ENCODE measurements at places on chromosomes 6 and 20.

GRCh38 chr6:26476896-26477295 lies 19.1 kb downstream of the BTN2A1 start:
- DNase-seq: no peak

DNA sequence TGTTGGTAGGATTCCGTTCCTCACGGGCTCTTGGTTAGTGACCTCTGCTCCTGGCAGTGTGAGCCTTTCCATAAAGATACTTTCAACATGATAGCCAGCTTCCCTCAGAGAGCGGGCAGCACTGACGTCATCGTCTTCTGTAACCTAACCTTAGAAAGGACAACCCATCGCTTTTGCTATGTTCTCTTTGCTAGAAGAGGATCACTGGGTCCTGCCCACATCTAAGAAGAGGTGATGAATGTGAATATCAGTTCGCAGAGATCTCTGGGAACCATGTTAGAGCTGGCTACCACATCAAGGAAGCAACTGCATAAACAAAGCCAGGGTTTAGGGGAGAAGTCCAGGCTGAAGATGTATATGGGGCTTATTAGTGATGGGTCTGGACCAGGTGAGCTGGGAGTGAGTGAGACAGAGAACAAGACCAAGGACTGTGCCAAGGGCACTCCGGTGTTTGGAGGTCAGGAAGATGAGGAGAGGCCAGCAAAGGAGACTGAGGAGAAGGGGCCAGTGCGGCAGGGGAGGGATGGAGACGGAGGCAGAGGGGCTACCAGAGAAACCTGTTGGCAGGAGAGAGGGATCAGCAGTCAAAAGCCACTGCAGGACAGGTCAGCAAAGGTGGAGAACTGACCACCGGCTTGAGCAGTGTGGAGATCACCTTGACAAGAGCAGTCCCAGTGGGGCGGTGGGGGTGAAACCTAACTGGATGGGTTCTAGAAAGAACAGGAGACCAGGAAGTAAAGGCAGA lies 39.7 kb downstream of the PIM1 start:
- no peak for DNase-seq

DNA sequence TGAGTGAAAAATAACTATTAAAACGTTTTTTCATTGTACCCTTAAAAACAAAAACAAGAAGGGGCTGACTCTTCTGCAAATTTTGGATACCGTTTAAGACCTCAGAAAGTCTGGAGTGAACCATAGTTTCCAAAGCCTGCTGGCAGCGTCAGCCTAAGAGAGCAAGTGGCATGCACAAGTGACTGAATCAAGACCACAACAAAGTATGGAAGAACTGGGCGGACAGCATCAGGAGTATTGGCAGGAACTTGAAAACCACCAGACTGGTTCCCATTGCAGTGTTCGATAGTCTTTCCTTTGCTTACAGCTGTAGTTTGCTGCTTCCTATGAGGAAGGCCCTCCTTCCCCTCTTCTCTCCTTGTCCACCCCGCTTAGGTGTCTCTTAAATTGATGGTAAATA lies 33.7 kb upstream of the MYLIP start:
- DNase-seq: no peak

GRCh38 chr6:124903797-124904196 lies 58.4 kb upstream of the RNF217 start:
- no peak for DNase-seq

DNA sequence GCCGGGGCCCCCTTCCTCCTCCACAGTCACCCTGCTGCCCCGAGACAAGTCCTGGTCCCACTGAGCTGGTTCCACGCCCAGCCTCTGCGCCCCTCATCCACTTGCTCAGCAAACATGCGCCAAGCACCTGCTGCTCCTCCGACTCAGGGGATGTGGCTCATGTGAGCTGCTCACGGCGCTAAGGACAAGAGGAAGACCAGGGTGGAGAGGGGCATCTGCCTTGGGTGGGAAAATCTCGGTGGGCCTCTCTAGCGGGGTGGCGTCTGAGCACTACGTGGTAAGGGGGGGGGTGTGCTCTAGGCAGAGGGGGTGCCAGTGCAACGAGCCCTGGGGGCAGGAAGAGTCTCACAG lies 4.5 kb downstream of the LAMA5 start:
- DNase-seq: no peak

- DNase-seq: no peak
Measured at GRCh38 chr6:31958412-31958740, 395 bp downstream of the NELFE start.

- DNase-seq: no peak
Measured at GRCh38 chr20:34074101-34074760, 37.8 kb downstream of the EIF2S2 start.

DNA sequence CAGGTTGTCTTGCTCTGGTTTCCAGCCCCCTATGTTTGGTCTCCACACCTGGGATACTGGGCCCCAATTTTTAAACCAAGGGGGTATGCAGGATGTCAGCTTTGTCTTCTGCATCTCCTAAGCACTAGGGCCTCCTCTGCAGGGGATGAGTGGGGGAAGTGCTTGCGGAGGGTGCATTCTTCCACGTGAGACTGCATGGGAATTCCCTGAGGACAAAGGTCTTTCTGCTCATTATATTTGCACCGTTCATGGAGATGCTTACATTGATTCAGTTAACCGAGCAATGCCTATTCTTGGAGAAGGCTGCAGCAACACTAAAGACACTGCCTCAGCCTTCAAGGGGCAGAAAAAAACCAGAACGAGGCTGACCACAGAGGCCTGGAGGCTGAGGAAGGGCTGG lies 45.4 kb downstream of the RAB44 start:
- DNase-seq: no peak

- no peak for DNase-seq
Measured at GRCh38 chr6:140041571-140042332, 667.3 kb upstream of the CITED2 start.

GRCh38 chr6:166862978-166863530 lies 93.3 kb downstream of the RNASET2 start:
- no peak for DNase-seq

DNA sequence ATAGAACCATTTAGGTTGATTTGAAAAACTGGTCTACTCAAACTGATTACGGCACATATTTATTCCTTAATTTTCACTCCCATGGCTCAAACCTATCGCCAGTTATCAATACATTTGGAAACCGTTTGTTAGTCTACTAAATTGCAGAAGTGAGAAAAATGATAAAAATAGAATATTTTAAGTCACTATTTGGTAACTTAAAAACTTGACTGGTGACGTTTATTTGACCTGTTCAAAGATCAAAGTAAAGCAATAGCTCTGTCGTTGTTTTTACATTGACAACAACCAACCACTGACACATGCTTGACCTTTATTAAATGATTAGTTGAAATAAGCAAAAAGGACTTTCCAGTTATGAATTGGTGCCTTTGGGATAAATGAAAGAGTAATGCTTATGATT lies 402.9 kb upstream of the MAP3K7 start:
- DNase-seq: no peak

DNA sequence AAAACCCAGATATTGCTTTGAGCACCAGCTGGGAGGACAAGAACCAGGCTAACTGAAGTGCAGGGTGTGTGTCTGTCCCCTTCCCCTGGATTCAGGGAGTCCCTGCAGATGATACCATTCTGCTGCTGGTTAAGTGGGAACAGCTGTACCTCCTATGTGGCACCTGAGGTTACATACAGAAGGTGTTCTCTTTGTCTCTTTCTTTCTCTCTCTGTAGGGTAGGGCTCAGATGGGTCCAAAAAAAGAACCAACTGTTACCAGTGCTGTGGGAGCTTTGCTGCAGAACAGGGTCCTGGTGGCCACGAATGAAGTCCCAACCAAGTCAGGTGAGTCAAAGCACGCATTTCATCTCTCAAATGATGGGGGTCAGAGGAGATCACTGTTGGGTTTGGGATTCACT lies 38.6 kb downstream of the ZC2HC1B start:
- no peak for DNase-seq

DNA sequence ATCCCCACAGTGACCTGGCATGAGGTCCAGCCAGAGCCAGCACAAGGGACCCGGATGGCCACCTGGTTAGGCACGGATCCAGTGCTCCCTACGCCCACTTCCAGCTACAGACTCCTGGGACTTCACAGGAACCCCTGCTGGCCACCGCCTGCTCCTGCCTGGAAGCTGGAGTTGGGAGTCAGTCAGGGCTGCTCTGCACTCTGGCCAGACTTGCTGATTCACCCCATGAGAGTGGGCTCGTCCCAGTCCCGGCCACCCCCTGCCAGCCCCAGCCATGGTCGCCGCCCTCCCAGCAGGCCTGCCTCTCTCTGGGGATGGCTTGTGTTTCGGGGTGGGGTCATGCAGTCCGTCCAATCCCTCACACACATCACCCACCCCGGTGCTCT lies 125.8 kb downstream of the DLL1 start:
- DNase-seq: no peak

- DNase-seq: no peak
Measured at GRCh38 chr6:48389146-48390043, 278.4 kb upstream of the PTCHD4 start.

DNA sequence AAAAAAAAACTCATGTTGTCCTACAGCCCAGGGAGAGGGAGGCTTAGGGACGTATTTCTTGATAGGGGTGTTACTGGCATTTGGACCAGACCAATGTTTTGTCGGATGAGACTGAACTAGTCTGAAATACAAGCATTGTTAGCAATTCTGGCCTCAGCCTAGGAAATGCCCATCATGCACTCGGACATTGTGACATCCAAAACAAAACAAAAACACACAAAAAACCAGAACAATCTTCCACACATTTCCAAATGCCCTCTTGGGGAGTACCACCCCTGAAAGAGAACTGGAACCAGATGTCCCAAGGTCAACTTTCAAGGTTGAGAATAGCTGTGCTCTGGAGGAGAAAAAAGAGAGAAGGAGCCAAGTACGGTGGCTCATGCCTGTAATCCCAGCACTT lies 299.1 kb upstream of the JARID2 start:
- no peak for DNase-seq

- no peak for DNase-seq
Measured at GRCh38 chr6:12297363-12298016, 7.3 kb downstream of the EDN1 start.

DNA sequence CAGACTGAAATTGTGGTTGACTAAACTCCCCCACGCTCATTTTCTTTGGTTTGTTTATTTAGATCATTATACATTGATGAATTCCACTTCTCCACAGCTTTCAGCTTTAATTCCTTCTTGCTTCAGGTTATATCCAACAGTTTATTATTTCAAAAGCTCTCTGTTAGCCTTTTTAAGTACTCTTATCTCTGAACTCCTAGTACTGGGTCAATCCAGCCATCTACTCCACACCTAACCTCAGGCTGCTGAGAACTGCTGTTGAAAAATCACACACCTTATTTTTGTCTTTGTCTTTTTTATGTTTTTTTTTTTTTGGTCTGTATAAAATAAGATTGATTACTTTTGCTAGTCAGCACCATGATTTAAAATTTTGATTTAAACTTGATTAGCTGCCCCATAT lies 32.9 kb downstream of the FLRT3 start:
- no peak for DNase-seq

GRCh38 chr6:43290905-43291355 lies 7.1 kb upstream of the SLC22A7 start:
- DNase-seq: no peak

DNA sequence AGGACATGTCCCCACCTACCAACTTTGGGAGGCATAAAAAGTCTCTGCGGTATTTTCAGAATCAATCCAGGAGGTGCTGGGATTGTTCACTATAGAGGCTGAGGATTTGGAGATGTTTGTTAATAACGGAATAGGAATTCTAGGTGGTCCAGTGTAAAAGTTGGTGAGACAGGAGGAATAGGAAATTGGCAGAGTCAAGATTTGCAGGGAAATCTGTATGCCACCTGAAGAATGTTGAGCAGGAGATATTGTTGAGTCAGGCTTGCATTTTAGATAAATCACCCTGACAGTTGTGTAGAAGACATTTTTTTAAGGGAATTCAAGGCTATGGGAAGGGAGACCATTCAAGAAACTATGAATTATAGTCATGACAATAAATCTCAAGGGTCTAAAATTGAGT lies 124.8 kb downstream of the COL12A1 start:
- no peak for DNase-seq

- no peak for DNase-seq
Measured at GRCh38 chr6:166375013-166375412, 7.7 kb downstream of the MPC1 start.

DNA sequence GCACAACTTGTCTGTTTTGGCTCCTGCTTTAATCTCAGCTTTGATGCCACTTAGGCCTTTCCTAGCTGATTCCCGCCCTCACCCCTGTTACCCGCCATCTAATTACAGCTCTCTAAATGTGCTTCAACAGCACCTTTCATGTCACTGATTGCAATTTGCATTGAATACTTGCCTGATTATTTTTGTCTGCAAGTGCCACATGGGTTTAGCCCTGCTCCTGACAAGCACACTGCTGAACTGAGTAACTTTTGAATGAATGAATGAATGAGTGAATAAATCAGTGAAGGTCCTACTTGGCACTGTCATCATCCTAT lies 591 bp upstream of the DCBLD1 start:
- no peak for DNase-seq

DNA sequence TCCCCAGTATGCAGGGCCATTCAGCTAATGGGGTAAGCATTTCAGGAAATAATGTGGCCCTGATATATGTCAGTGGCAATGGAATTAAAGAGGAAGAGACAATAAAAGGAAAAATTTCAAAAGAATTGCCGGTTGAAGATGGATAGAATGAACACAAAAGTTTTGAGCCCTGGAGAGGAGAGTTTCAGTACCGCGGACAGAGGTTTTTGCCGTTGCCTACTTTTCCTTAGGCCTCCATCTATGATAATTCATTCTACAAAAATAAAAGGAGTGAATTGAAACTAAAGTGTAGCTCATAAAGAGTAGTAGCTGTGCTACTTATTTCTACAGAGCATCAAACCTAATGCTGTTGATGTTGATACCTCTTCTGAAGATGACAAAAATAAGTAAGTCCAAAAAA lies 140.7 kb downstream of the RNASET2 start:
- no peak for DNase-seq

GRCh38 chr6:32178547-32179440 lies 589 bp downstream of the RNF5 start:
- no peak for DNase-seq

GRCh38 chr6:166578536-166579236 lies 7.8 kb downstream of the RAMACL start:
- no peak for DNase-seq

Measured in OCI-LY7 (cell line).